ENCODE measurements at places on chromosomes 16 and 17.

DNA sequence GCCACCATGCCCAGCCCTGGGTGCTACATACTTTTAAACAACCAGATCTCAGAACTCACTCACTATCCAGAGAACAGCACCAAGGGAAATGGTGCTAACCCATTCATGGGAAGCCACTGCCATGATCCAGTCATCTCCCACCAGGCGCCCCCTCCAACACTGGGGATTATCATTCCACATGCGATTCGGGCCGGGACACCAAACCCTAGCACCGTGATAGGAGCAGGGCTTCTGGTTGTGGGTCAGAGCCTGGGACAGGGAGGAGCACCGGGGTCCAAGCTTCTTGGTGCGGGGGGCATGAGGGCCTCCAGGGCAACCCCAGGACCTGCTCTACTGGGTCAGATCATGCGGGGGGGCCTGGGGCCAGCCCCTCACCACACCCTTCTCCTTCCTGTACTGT, 4.5 kb downstream of the TMEM235 start:
- DNase-seq: no peak

- no peak for DNase-seq
Observed at GRCh38 chr16:75653922-75654321, 6.3 kb downstream of the TERF2IP start.

DNA sequence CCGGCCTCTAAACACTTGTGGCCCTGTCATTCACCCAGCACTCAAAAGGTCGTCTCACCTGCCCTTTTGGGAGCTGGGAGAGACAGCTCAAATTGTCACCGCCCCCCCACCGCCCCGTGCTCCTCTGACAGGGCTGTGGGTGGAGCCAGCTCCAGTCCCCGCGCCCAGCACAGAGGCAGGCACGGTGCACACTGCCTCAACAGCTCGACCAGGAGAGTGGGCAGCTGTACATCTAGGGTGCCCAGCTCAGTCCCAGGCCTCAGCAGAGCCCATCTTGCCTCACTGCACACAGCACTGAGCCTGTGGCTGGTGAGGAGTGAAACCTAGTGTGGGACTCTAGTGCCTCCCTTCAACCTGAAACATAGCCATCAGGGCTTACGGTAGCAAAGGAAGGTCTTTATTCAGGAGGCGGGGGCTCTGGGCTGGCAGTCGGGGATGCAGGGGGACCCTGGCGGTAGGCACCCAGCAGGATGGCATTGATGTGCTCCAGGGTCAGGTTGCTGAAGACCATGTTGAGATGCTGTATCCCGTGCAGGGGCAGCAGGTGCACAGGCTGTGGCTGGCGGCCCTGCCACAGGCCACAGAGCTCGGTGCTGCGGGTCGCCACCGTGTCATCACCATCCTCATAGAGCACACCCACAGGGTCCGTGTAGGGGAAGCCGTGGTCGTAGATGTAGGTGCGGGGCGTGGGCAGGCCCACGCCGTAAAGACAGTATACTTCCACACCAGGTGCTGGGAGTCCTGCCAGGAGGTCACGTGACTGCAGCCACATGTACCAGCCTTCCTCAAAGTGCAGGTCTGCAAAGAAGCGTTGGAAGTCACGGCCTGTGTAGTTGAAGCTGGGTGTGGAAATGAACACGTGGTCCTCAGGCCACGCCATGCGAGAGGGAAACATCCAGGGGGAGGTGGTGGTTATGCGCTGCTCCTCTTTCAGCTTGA, 3.1 kb upstream of the PSMB10 start:
- no peak for DNase-seq

- peak; percentile 69 for DNase-seq
Observed at GRCh38 chr16:48385253-48386150, at the start of gene SIAH1. Gene SIAH1, minus strand, starts transcription at chr16:48385413. Its CDS starts 22,985 bp downstream, at chr16:48362428.

DNA sequence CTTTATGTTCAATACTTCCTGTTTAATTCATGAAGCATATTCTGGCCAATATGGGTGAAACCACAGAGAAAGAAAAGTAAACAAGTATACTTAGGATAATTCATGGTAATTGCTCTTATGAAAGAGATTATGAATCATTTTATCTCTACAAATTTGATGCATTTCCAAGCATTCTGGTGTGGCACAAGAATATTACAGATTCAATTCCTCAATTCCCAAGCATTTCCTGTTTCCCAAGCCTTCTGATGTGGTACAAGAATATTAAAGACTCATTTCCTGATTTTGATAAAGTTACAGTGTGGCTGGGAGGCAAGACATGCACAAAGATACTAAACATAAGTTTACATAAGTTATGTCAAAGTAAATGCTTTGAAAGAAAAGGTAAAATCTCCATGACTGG, 126.1 kb upstream of the NUDT7 start:
- no peak for DNase-seq

DNA sequence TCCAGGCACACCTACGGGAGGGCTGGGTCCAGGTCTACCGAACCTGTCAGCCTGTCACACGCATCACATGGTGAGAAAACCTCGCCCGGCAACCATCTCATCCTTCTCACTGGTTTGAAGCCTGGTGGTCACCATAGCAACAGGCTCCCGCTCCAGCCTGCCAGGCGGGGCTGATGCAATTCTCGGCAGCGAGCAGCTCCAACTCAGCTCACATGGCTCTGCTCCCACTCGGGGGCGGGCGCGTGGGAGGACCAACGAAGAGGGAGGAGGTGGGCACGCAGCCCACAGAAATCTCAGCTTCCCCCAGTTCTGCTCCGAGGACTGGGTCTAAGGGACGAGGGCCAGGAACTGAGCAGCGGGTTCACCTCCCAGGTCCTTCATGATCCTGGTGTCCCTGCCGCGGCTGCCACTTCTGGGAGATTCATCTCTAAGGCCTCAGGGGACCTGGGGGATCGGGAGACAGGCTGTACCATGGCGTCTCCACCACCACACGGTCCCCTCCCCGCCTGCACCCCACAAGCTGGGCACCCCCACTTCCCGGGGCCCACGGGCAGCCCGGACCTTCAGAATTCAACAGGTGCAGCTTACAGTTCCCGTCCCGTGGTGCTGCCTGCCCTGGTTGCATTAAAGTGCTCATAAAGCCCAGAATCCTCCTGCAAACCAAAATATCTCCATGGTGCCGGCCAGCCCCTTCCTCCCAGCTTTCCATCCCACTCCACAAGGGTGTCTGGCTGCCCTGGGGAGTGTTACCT, 25.8 kb downstream of the ABR start:
- DNase-seq: peak; percentile 7

DNA sequence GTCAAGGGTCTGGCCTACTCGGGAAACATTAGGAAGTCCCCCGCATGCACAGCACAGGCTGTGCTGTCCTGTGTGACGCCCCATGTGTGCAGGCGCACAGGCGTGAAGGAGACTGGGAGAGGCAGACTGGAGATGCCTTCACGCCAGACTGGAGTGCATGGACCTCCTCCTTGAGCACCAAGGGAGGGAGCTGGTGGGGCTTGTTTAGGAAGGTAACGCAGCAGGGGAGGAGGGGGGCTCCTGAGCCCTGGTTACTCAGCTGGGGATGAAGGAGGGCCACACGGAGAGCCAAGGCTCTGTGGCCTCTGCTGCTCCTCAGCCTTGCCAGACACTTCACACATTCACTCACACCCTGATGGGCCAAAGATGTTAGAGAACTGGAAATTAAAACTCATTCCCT, 7.7 kb downstream of the HSDL1 start:
- DNase-seq: no peak

DNA sequence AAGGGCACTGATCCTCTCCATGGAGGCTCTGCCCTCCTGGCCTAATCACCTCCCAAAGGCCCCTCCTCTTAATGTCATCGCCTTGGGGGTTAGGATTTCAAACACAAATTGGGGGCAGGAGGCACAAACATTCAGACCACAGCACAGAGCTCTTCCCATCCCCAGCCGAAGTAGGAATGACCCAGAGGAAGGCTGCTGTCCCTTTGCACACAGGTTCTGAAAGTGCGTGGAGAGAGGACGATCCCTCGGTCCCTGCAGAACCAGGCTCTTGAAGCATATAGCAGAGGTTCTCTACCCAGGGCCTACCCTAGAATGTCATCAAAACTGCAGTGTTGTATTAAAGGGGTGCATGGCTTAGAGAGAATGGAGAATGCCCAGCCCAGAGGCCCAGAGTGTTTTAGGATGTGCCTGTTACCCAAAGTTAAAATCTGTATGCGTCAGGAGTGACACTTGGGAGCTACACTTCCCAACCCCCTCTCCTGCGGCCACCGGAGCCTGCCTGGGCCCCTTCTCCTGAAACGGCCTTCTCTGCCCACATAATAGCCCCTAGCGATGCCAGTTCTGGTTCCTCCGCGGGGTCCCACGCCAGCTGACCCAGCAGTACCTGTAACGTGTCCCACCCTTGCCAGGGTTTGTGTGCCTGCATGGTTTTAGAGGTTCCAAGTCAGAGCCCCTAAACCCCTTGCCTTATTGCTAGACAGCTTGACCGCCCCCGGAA, 159.5 kb upstream of the CACNG5 start:
- DNase-seq: no peak

DNA sequence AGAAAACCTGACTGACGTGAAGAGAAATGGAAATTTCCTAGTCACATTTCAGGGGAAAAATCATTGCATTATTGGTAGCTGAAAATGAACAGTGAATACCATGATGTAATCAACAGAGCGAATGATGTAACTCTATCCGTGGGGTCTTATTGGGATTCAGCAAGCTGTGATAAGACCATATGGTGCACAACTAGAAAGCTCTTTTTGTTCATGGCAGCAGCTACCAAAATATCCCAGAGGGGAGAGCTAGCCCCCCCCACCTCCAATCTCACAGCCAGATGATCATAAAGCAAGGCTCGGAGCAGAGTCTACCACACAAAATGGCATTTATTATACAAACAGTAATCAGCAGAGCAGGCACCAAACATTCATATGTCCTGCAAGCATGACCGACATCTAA, 22.2 kb upstream of the DNAH17 start:
- DNase-seq: no peak

DNA sequence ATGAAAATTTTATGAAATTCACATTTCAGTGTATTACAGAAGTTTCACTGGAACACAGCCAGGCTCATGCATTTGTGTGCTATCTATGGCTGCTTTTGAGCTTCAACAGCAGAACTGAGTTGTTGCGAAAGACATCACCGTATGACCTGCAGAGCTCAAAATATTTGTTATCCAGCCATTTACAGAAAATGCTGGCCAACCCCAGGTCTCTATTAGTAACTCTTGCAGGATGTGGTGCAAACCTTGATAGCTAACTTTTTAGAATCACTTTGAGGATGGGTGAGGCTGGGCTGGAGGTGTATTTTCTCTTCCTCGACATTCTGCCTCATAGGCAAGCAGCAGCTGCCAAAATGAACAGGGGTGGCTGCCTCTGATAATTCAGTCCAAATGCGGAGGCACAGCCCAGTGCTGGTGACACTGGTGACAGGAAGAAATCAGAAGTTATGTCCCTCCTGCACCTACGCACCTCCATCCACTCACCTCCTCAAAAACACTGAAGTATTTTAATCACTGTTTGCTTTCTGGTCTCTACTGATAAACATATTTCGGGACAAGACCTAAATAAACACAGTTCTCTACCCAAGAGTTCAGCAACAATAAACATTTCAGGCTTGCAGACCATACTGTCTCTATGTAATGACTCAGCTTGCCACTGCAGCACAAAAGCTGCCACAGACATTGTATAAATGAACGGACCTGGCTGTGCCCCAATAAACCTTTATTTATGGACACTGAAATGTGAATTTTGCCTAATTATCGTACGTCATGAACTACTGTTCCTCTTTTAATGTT, 28.5 kb downstream of the ARHGAP17 start:
- DNase-seq: peak; percentile 8

- DNase-seq: no peak
Observed at GRCh38 chr17:20120836-20121235, 111.7 kb downstream of the SPECC1 start.

DNA sequence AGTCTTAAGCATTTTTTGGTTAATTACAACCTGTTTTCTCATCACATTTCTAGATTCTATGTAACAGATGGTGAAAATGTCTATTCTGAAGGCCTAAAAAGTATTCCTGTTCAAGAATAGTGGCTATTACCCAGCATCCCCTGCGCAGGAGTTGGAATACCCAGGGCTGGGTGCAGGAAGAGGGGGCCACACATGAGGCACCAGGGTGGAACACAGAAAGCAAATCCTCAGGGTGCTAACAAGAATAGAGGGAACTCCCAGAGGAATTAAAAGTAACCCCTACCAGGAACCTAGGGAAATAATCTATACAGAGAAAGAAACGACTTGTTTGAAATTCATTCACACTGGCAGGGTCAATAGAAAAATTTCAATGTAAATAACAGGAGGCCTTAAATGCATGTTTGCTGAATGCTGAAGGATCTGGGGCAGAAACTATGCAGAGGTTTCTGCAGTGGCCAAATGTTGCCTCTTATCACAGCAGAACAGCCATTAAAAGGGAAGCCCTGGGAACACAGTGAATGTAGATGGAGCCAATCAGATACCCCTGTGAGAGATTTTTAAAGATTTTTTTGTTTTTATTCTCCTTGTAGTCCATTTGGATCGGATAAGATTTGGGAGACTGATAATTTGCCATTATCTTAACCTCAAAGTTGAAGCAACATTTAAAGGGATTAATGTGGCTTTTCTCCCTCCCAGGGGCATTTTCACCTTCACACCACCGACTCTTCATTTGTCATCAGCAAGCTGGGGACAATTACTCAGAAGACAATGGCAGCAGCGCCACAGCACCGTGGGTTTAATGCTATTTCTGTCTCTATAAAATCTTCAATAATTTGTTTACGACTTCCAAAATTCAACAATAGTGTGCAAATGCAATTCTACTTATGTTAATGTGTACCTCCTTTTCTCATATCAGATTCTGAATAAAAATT, 196.0 kb upstream of the PSMD7 start:
- DNase-seq: no peak

DNA sequence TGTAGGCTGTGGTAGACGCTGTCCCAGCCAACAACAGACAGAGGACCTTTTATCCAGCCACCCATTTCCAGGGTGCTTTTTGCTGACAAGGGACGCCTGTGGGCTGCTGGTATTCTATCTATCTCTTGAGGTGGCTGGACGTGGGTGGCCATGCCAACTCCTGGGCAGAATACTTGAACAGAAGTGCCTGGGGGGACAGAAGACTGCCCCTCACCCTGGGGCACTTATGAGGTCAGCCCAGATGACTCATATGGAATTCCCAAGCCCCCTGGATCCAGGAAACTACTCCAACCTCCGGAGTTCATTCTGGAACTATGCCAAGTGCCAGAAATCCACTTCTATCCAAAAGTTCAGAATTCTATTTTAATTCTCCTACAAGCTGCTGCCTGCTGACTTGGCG, 61.3 kb downstream of the CDRT4 start:
- DNase-seq: no peak

- DNase-seq: no peak
Observed at GRCh38 chr17:48053758-48054237, 5.6 kb downstream of the NFE2L1 start.

- peak; percentile 98 for DNase-seq
Observed at GRCh38 chr17:60142872-60143499, 6.8 kb upstream of the CA4 start.

GRCh38 chr17:83195330-83196023, 116.1 kb downstream of the METRNL start:
- no peak for DNase-seq

DNA sequence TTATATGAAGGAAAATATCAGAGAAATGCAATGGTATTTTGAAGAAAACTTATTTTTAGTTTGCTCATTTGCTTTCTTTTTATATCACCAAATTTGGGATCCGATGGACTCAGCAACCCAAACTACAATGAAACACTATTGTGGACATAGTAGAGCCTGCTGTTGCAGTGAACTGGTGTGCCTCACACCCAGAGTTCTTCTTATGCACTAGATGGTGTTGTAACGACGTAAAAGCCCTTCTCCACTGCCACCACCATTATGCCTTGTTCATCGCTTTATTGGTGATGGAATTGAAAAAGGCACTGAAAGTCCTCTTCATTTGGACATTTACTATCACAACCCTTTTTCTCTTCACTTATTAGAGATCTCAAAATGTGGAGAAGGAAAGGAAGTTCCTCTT, 381.3 kb downstream of the CDH8 start:
- no peak for DNase-seq

Measured in NCI-H510A treated with DMSO at 0.1 percent for 48 hours (cell line).